ENCODE measurements at places on chromosomes 6 and 20.

- no peak for DNase-seq
Observed at GRCh38 chr6:132818404-132819359, 4.3 kb downstream of the RPS12 start.

DNA sequence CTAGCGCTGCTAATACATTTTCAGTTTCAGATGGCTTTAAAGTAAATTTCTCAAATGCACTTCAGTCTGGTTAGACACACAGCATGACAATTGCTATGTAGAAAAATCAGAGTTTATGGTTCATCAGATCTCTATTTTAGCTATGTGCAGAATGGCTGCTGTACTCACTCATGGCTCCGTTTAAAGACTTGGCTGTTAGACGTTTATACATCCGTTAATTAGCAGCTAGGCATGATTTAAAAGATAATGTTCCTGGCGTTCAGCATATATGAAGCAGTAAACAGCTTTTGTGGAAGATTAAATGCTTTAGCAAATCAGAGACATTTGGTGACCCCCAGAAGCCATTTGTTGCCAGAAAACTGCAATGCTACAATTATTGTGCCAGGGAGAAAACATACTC is 350.0 kb upstream of the MANEA start:
- peak; percentile 41 for DNase-seq

- DNase-seq: no peak
Observed at GRCh38 chr6:13709689-13710551, 1.7 kb downstream of the RANBP9 start.

DNA sequence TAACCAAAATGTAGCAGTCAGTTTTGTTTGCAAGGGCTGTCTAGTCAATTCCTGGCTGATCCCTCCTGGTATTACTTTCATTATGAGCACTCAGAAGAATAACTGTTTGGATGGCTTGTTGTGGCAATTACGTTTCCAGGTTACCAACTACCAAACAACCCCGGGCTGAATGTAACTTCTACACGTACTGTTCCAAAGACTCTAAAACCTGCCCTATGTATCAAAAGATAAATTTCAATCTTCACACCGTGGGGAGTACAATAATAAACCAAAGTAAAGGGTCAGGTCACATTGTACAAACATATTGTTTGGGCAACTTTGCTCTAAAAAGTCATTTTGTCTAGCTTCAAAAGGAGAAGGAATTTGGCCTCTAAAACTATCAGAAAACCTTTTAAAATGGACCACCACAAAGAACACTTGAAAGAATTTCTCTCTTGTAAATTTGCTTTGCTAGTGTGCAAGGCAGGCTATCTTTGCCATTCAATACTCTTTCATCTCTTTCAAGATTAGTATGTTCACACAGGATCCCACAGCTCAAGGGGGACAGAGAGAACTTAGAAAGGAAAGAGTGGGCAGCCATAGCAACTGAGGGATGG is 27.6 kb downstream of the DCDC2 start:
- no peak for DNase-seq

DNA sequence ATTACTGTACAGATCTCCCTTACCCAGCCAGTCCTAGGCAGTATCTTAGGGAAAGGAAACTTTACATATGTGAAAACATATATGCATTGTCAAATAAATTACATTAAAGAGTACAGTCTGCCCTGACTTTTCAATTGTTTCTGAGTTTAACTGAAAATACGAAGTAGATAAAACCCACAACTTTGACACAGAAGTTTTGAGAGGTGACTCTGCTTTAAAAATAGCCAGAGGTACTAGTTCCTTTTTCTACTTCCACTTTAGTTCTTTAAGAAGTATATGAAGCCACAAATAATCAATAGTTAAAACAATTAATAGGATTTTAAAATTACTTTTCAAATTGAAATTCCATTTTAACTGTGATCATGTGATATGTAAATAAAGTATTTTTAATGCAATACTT is 62.9 kb downstream of the BMP5 start:
- DNase-seq: no peak

GRCh38 chr6:45991189-45991588 is 24.5 kb downstream of the CLIC5 start:
- DNase-seq: no peak

- DNase-seq: no peak
Observed at GRCh38 chr6:131244942-131245341, 109.7 kb downstream of the AKAP7 start.

DNA sequence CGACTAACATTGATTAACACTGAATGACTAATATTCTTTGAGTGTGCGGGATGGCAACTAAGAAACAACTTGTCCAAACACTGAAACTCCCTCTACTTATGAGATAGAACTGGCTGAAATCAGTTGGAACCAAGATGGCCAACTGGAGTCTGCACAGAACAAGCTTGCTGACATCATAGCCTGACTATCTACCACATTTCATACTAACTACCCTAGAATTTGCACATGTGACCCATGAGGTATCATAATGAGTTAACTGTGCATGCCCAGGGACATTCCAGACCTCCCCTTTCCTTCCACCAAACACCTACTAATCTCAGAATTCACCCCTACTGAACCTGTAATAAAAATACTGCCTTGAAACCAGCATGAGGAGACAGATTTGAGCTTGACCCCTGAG is 43.2 kb downstream of the PHIP start:
- DNase-seq: no peak

- DNase-seq: no peak
Observed at GRCh38 chr6:65191471-65191870, 515.6 kb downstream of the EYS start.

DNA sequence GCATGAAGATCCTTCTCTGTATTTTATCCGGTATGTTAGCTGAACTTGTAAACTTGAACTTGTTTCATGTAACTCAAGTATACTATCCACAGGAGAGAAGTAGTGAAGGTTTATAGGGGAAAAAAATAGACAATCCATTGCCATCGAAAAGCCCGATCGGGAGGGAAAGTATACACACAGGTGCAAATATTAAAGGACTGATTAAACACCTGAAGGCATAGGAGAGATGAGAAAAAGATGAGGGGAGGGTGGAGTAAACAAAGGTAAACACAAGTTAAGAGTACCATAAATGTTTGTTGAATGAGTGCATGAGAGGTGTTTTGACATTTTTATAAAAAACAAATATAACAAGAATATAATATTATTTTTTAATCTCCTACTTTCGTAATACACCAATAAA is 64.3 kb upstream of the CITED2 start:
- DNase-seq: no peak

GRCh38 chr20:45290677-45291355 is 15.8 kb upstream of the RBPJL start:
- DNase-seq: peak; percentile 86

DNA sequence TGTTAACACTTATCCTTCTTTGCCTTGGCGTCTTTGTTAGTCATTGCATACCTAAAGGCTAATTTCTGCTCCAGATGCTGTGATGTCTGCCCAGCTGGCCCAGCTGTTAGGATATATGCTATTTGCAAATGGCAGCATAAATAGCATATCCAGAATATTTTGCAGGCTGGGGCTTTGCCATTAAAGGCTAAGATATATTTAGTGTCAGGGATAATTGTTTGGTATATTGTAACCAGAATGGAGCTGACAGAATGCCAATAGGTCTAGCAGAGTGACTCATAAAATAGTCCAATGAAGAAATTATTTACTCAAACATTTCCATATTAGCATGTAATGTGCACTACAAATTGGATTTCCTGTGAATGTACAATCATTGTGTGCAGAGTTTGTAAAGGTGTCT is 584.1 kb upstream of the FLRT3 start:
- DNase-seq: no peak

DNA sequence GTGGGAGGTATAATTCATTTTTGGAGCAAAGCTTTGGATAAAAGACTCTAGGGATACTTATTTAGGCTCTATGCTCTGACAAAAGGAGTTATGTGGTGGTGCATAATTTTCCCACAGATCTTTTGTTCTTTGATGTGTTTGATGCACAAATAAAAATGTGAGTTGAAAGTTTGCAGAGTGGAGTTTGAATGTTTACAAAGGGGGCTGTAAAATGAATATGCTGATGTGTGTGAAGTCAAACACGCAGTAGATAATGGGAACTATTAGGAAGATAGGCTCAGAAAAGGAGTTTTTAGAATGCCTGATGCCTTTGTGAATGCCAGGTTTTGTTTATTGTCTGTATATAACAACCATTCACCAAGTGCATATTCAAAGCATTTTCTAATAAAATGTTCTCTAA is 545.0 kb upstream of the EPHA7 start:
- no peak for DNase-seq

- no peak for DNase-seq
Observed at GRCh38 chr20:11170565-11170964, 496.8 kb upstream of the JAG1 start.

DNA sequence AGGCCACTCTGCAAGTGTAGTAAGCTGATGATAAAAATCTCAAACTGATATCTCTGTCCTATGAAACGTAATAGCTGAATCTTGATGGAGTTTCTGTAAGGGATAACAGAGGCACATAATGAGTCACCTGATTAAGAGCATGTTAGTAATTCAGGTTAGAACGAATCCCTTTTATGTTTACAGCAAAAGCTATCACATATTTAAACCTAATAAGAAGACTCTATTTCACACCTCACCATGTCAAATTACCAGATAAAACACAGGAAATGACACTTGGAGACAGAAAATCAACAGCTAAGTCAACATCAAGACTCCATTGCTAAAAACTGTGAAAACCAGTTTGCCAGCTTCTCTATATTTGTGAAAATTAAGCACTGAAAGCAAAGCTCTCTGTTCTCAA is 11.8 kb downstream of the CST7 start:
- no peak for DNase-seq

- DNase-seq: peak; percentile 68
Observed at GRCh38 chr20:13458860-13459451, 179.8 kb downstream of the TASP1 start.

- no peak for DNase-seq
Observed at GRCh38 chr6:37017606-37018197, 12.2 kb downstream of the FGD2 start.

Data from D341Med (cell line).